ENCODE measurements at places on chromosomes 1 and 21.

DNA sequence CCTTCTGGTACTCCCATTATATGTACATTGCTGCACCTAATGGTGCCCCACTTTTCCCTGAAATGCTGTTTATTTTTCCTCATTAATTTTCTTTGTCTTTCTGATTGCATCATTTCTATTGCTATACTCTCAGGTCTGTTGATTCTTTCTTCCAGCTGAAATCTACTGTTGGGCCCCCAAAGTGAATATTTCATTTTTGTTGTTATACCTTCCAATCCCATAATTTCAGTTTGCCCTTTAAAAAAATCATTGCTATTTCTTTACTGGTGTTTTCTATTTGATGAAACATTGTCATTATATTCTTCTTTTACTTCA, 3.0 kb upstream of the AADACL4 start:
- no peak for DNase-seq

- DNase-seq: no peak
Measured at GRCh38 chr1:213622365-213623063, 365.3 kb upstream of the PROX1 start.

DNA sequence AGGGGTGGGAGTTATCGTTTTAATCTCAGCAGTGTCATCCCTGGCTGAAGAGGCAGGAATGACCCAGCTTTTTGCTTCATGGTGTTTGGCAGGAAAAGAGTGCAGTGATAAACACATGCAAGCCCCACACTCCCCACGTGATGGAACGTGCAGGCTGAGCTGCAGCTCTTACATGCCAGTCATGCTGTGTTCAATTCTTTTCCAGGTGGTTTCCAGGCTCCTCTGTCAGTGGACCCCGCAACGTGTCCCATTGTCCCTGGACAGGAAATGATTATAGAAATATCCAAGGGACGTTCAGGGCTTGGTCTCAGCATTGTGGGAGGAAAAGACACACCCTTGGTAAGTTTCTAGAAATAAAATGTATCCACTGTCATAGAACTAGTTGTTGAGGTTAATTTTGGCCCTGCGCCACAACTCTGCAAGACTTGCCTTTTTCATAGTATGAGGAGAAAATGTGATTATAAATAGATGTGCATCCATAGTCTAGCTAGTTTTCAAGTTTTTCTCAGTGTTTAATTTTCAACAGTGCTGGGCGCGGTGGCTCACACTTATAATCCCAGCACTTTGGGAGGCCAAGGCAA, 110.2 kb upstream of the L1TD1 start:
- no peak for DNase-seq

DNA sequence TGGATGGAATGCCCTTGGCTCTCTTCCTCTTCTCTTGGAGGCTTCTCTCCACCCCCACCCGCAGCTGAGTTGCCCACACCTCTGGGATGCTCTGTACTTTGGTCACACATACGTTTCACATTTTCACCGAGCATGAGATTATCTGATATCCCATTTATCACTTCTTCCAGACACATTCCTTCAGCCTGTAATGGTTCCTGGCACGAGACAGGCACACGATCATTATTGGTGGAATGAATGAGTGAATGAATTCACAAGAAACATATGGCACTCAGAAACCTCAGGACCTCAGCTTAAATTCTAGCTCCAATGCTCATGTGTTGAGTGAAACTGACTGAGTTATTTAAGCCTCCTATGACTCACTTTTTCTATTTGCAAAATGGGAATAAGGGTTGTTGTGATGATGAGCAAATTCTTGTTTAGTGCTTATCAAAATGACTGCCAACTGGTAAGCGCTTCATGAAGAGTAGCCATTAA, 242.7 kb upstream of the JUN start:
- DNase-seq: no peak

DNA sequence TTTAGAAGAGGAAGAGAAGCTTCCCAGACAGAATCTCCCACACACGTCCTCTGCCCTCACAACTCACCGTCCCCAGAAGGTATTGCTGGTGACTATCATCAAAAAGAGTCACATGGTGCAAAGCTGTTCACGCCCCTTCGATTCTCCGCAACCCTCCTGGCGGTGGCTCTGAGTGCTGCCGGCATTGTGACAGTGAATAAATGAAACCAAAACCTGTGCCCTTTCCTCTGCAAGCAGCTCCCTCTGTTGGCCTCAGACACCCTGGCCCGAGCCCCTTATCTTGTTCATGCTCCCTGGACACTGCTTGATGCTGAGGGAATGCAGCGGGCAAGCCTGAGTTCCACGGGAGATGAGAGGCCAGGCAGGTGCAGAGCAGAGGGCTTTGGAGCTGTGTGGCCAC, 510.3 kb downstream of the NPHP4 start:
- no peak for DNase-seq

DNA sequence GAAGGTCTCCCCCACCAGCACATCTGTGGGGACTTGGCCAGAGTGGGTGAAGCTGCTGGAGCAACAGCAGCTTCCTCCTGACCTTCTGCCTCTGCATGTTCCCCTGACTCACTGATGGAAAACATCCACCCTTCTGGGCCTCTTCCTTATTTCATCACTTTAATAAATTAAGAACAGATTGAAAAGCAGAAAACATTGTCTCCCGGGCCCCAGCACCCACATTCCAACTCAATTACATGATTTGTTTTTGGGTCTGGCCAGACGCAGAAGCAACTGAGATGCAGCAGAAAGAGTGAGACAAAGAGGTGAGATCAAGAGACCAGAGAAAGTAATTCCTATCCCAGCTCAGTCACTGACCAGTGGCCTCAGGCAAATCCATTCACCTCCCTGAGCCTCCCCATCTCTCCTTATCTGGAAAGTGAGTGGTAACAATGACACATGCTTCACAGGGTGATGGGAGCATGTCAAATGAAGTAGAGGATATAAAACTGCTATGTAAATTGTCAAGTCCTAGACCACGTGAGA, 157.1 kb downstream of the ELAVL4 start:
- DNase-seq: no peak

DNA sequence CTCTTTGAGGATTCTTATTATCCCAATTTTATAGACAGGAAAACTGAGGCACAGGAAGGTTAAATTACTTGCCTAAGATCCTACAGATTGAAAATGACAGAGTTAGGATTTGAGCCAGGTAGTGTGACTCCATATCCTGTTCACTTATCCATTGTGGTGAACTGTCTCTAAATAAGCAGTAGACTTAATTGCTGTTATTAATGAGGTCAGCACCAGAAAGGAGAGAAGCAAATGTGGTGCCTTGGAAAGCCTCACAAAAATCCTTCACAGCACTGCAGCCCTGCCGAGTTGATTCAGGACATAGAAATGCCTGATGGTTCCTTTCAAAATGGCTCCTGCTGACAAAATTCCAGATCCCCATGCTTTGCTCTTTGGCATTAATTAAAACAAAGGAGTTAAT, 193.3 kb upstream of the BEND5 start:
- no peak for DNase-seq

DNA sequence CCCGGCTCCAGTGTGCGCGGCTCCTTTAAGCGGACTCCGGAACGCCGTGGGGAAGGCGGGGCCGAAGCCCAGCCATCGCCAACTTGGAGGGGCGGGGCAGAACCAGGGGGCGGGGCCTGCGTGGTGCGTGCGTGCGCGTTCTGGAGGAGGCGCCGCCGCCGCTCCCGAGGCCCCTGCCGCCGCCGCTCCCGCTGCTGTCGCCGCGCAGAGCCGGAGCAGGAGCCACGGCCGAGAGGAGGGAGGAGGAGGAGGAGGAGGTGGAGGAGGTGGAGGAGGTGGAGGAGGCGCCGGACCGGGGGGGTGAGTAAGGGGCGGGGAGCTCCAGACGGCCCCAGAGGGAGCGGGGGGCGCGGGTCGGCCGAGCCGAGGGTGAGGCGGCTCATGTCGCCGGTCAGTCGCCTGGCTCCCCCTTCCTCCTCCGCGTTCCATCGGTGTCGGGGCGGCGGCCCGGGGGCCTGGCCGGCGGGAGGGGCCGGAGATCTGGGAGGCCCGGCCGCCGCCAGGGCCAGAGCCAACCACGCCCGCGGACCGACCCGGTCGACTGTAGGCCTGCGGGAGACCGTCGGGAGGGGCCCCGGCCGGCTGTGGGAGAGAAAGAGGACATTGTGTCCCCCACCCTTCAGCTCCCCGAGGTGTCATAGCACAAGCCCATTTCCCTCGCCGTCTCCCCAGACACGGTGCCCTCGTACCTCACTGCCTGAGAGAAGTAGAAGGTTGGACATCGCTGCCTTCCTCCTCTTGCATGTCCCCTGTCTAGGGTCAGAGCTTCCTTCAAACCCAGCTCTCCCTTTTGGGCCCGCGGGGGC, at the start of gene RAP1A:
TSS of gene RAP1A (plus strand) at position 155 of the 806 bp plus-strand sequence. CDS start 71,572 bp downstream, outside the sequence.
- peak; percentile 96 for DNase-seq

GRCh38 chr1:201954263-201955008, 867 bp upstream of the TIMM17A start:
- peak; percentile 3 for DNase-seq

DNA sequence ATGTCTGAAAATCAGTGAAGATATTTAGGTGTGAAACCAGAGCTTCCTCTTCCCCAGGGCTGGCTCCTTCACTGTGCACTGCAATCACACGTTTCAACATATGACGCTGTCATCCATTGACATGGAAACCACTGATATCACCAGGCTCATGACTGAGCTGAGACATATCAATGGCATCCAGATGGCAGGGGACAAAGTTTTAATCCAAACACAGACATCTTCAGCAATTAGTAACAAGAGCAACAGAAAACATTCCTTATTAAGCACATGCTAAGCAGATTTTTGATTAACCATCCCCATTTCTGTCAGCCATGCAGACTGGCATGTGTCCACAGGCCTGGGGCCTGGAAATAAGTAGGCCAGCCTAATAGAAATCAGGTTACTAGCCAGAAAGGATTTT, 108.0 kb upstream of the ADAR start:
- no peak for DNase-seq

GRCh38 chr1:90802622-90803021, 85.5 kb upstream of the BARHL2 start:
- DNase-seq: no peak

- no peak for DNase-seq
Measured at GRCh38 chr21:32795376-32795775, 23.8 kb upstream of the PAXBP1 start.

- DNase-seq: no peak
Measured at GRCh38 chr1:218658269-218658668, 313.1 kb downstream of the TGFB2 start.

DNA sequence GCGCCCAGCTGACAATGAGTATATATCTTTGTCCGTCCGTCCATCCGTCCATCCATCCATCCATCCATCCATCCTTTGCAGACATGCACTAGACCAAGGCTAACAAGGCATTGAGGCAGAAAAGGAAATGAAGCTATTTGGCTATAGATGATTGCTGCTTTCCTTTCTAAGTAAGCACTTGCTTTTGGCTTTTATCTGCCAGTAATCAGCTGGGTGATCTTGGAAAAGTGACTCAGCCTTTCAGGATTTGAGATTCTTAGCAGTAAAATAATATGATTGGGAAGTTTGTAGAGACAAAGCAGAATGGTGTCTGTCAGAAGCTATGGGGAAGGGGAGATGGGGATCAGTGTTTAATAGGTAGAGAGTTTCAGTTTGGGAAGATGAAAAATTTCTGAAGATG, 22.7 kb downstream of the ZFYVE9 start:
- DNase-seq: no peak

DNA sequence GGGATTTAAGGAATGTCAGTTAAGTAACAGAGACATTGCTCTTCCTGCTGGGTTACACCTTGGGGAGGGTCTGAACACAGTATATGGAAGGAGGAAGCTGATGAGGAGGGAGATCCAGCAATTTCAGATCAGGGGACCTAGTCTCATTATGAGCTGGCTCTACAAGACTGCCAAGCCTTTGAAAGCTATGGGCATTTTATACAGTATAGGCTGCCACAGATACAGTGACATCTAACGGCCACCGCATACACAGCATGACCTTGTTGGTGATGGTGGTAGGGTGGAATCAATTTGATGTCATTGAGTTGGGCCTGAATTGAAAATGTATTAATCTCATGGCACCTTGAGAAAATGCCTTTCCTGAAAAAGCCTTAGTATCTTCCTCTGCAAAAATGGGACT, 22.6 kb upstream of the ZP4 start:
- no peak for DNase-seq
